ENCODE measurements at places on chromosomes 5 and 9.
A peak's percentile ranks its signal among the peaks of the same experiment; 100 is the strongest.

- DNase-seq: peak; percentile 91
Measured at GRCh38 chr9:128911529-128912035, 9.2 kb upstream of the PHYHD1 start.

- no peak for DNase-seq
Measured at GRCh38 chr9:100408546-100409175, 18.3 kb upstream of the MSANTD3 start.

GRCh38 chr9:75990156-75990555 is 99.7 kb downstream of the PCSK5 start:
- no peak for DNase-seq

DNA sequence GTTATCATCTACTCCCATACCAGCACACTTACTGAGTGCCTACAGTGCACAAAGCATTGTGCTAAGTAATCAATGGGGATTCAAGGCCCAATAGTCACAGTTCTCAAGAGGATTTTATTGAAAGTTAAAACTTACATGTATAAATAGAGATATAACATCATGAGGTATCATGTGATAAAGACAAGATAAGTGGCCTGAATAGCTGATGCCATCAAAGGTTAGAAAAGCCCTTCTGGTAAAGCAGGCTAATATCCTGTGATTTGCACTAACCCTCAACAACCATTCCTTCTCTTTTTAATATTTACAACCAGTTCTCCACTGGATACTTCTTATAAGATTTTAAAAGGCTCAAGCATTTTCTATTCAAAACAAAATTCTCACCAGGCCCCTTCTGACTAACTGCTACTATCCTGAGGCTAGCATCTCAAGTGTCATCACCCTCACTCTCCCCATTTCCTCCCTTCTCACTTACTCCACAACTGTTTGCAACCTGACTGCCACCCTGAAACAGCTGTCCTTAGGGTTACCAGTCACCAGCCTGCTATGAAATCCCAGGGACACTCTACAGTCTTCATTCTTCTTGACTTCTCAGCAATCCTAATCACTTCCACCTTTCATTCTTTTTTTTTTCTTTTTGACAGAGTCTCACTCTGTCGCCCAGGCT is 377.9 kb downstream of the ENC1 start:
- DNase-seq: no peak

- DNase-seq: no peak
Measured at GRCh38 chr5:172771439-172772111, 580 bp upstream of the DUSP1 start.

- DNase-seq: no peak
Measured at GRCh38 chr9:31799953-31800609, 584.4 kb upstream of the ACO1 start.
